ENCODE measurements at places on chromosomes 1 and 21. TPM values are rescaled to one million over a fixed set of nuclear protein-coding genes. Genes with fewer than 3 reads are reported as not detected.

The AMY2B gene
- 1,483 TPM for total RNA-seq

- no peaks in the 10 kb centered on the region for H3K36me3 ChIP-seq
- DNase-seq: no peak
- no peak overlapping the region for H3K4me3 ChIP-seq
- no peaks in the 10 kb centered on the region for H3K27me3 ChIP-seq
Observed at GRCh38 chr1:234556245-234556943, 53.6 kb downstream of the IRF2BP2 start.

- H3K4me1 ChIP-seq: no peaks in the 10 kb centered on the region
- H3K27me3 ChIP-seq: no peaks in the 10 kb centered on the region
- H3K4me3 ChIP-seq: no peak overlapping the region
- no peak overlapping the region for H3K27ac ChIP-seq
Observed at GRCh38 chr1:193070386-193070753, 11.0 kb downstream of the RO60 start.

GRCh38 chr1:1425426-1425752 lies 4.3 kb upstream of the ANKRD65 start:
- peaks cover 33% of the 10 kb centered on the region for H3K4me1 ChIP-seq
- no peak for DNase-seq
- H3K4me3 ChIP-seq: no peak overlapping the region
- no peak overlapping the region for H3K27ac ChIP-seq
- H3K27me3 ChIP-seq: no peaks in the 10 kb centered on the region

DNA sequence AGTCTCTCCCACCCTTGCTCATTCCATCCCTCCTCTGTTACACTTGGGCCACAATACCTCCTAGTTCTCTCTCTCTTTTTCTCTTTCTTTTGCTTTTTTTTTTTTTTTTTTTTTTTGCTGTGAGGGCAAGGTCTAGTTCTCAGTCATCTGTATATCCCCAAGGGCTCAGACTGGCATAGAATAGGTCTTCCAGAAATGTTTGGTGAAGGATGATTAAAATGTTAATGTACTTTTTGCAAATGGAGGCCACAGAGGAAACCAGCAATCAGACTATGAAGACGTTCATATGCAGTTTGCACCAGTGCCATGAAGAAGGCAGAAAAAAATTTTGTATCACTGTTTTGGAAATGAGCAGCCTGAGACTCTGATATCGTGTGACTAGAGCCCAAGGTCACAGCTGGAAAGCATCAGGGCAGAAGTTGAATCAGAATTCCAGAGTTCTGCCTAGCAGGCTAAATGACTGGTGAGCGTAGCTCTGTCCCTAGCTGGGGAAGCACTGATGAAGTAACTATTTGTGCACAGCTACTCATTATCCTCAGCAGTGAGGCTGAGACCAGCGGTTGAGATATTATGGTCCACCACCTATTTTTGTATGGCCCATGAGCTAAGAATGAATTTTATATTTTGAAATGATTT lies 186.5 kb downstream of the TGFBR3 start:
- peak; percentile 60 for DNase-seq
- H3K27me3 ChIP-seq: no peaks in the 10 kb centered on the region
- H3K4me3 ChIP-seq: no peak overlapping the region
- H3K36me3 ChIP-seq: no peaks in the 10 kb centered on the region

The GCSAML gene
- total RNA-seq: 0.66 TPM

The SERTAD4 gene
- total RNA-seq: 1.0 TPM

- no peaks in the 10 kb centered on the region for H3K27me3 ChIP-seq
- DNase-seq: no peak
- H3K36me3 ChIP-seq: no peaks in the 10 kb centered on the region
- peaks cover 15% of the 10 kb centered on the region for H3K4me1 ChIP-seq
- H3K4me3 ChIP-seq: no peak overlapping the region
Observed at GRCh38 chr1:55474168-55474786, 259.1 kb upstream of the USP24 start.

- H3K4me3 ChIP-seq: no peak overlapping the region
- no peaks in the 10 kb centered on the region for H3K27me3 ChIP-seq
- no peaks in the 10 kb centered on the region for H3K36me3 ChIP-seq
- no peak overlapping the region for H3K27ac ChIP-seq
- no peak for DNase-seq
- H3K4me1 ChIP-seq: no peaks in the 10 kb centered on the region
Observed at GRCh38 chr1:47623557-47623940, 185.7 kb downstream of the FOXD2 start.

GRCh38 chr1:80225510-80225909 lies 1219.0 kb upstream of the ADGRL4 start:
- no peaks in the 10 kb centered on the region for H3K4me1 ChIP-seq
- no peak overlapping the region for H3K27ac ChIP-seq
- H3K27me3 ChIP-seq: no peaks in the 10 kb centered on the region
- no peak overlapping the region for H3K4me3 ChIP-seq

- H3K27ac ChIP-seq: no peak within 1 kb of the TSS
- H3K27me3 ChIP-seq: no peaks in the 10 kb centered on the region
- no peak for DNase-seq
- no peaks in the 10 kb centered on the region for H3K36me3 ChIP-seq
- no peaks in the 10 kb centered on the region for H3K4me1 ChIP-seq
Observed at GRCh38 chr1:11847667-11848372, at the start of gene NPPA. TSS of gene NPPA (minus strand) at chr1:11847783. CDS start at chr1:11847684, 99 bp downstream.

- no peak overlapping the region for H3K4me3 ChIP-seq
- no peaks in the 10 kb centered on the region for H3K27me3 ChIP-seq
- no peaks in the 10 kb centered on the region for H3K36me3 ChIP-seq
- no peaks in the 10 kb centered on the region for H3K4me1 ChIP-seq
Observed at GRCh38 chr21:36723371-36723881, 24.5 kb downstream of the SIM2 start.

The MEX3A gene
- total RNA-seq: 4.7 TPM

GRCh38 chr1:192633533-192634253 lies 2.3 kb upstream of the RGS13 start:
- peaks cover 12% of the 10 kb centered on the region for H3K4me1 ChIP-seq
- H3K27ac ChIP-seq: no peak overlapping the region
- no peaks in the 10 kb centered on the region for H3K36me3 ChIP-seq
- DNase-seq: no peak
- H3K27me3 ChIP-seq: no peaks in the 10 kb centered on the region

DNA sequence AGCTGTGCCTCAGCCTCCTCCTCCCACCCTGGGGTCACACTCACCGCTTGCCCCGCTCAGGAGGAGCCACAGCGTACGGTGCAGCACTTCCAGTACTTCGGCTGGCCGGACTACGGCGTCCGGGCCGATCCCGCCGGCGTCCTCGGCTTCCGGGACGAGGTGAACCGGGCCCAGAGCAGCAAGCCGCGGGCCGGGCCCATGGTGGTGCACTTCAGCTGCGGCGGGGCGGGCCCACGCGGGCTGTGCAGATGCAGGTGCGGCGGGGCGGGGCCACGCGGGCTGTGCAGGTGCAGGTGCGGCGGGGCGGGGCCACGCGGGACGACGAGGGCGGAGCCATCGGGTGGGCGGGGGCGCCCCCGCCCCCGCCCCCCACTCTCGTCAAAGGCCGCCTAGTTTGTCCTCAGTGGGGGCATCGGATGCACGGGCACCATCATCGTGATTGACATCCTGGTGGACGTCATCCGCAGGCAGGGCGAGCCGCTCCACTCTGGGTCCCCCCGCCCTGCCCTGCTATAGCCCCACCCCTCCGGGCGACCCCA lies 5.5 kb downstream of the RNF223 start:
- peak overlapping the region; percentile 22 for H3K4me3 ChIP-seq
- H3K27me3 ChIP-seq: no peaks in the 10 kb centered on the region
- peak; percentile 89 for DNase-seq
- H3K27ac ChIP-seq: peak overlapping the region; percentile 69
- no peaks in the 10 kb centered on the region for H3K36me3 ChIP-seq

The RHD gene
- total RNA-seq: not detected

DNA sequence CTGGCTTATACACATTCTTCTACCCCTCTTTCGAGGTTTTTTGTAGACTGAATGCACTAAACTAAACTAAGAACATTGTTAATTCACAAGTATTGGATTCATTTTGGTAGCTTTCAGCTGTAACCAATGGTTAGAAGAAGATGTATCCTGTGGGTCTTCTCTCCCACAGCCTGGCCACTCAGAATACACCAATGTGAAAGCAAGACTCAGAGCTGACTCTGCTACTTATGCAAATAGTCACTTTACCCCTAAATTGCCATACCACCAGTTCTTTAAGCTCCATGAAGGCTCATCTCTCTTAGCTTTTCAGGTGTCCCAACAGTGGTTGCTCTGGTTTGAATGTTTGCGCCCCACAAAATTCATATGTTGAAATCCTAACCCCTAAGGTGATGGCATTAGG lies 60.1 kb downstream of the RGS13 start:
- H3K27me3 ChIP-seq: no peaks in the 10 kb centered on the region
- no peak overlapping the region for H3K27ac ChIP-seq
- no peak for DNase-seq
- H3K4me3 ChIP-seq: no peak overlapping the region
